ENCODE measurements at places on chromosomes 4 and X.

DNA sequence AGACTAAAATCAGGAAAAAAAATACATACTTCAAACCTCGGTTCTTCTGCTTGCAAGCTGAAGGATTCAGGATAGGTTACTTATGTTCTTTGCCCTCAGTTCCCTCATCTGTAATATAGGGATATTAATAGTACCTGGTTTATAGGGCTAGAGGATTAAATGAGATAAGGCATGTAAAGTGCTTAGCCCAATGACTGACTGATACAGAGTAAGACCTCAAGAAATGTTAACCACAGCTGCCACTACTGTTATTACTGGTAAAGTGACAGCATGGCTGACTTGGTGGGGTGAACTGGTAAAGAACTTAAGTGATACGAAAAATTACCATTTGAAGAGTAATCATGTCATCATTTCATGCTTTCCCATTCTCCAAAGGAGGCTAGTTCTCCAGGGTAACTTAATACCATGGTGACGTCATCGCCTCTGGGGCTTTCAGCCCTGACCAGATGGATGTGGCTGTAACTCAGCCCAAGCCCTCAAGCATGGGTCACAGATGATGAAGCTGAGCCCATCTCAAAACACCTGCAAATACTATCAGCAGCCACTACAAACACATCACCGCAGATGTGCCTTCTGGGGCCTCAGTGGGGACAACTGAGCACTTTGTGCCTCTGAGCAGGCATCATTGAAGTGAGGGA is 44.5 kb upstream of the SCML1 start:
- no peak for DNase-seq

DNA sequence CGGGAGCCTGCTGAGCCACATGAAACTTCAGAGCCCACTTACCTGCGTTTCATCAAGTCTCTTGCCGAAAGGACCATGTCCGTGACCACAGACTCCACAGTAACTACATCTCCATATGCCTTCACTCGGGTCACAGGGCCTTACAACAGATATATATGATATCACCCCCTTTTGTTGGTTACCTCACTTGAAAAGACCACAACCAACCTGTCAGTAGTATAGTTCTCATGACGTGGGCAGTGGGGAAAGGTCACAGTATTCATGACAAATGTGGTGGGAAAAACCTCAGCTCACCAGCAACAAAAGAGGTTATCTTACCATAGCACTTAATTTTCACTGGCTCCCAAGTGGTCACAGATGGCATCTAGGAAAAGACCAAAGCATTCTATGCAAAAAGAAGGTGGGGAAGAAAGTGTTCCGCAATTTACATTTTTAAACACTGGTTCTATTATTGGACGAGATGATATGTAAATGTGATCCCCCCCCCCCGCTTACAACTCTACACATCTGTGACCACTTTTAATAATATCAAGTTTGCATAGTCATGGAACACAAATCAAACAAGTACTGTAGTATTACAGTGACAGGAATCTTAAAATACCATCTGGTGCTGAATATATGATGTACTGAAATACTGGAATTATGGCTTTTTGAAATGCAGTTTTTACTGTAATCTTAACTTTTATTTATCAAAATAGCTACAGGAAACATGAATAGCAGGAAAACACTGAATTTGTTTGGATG is 129.9 kb downstream of the TET2 start:
- no peak for DNase-seq

GRCh38 chr4:26204911-26205370 is 115.9 kb upstream of the RBPJ start:
- DNase-seq: no peak

GRCh38 chrX:84735025-84735424 is 232.8 kb upstream of the HDX start:
- DNase-seq: no peak

DNA sequence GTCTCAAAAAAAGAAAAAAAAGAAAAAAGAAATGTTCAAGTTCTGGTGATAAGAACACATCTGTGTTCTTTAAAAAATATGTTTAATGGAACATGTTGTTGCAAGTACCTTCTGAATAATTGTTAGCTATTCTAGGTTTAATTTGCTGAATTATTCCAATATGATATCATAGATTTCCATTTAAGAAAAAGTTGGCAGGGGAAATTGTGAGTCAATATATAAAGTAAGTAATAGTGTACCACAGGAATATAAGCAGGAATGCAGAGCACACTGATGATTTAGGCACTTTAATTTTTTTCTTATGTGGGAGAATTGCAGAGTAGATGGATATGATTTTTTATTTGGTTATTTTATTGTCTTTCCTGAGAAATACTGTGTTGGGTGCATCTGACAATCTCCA is 190.7 kb downstream of the RPA4 start:
- no peak for DNase-seq

GRCh38 chrX:7252013-7252610 is 104.2 kb upstream of the PUDP start:
- DNase-seq: no peak

GRCh38 chr4:111045992-111046391 is 423.1 kb upstream of the PITX2 start:
- no peak for DNase-seq

GRCh38 chrX:9953396-9953795 is 13.8 kb upstream of the CLDN34 start:
- DNase-seq: no peak

- no peak for DNase-seq
Observed at GRCh38 chrX:65994519-65995506, 45.1 kb downstream of the VSIG4 start.

GRCh38 chrX:48685416-48685815 is 1.8 kb downstream of the WAS start:
- no peak for DNase-seq

DNA sequence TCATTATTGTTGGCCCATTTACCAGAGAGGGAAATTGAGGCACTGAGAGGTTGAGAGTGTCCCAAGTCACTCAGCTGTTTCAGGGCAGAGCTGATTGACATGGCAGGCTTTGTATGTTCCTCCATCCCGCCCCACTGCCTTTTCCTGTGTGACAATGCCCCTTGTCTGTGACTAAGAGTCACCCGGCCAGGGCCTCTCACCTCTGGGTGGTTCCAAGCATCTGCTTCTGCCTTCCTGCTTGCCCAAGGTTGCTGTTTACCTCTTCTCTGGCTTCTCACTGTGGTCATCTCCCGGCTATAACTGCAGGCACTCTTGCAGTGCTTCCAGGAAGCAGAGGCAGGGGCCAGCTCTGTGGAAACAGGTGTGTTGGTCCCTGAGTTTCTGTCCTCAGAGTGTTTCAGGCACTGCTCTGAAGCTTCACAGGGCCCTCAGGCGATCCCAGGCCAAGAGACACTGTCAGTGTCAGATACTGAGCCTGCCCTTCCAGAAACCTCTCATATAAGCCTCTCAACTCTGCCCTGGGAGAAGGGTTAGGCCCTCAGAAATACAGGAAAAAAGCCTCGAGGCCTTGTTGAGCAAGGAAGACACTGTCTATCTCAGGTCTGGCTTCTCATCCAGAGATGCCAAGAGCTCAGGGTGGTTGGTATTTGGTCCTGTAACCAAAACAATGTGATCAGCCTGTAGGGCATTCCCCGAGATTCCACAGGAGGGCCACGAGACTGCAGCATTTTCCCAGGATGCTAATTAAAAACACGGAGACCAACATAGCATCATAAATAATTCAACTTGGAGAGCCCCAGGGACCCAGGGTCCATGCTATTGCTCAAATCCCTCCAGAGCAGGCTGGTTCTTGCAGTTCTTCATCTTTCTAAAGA is 42.0 kb upstream of the PROM1 start:
- no peak for DNase-seq

DNA sequence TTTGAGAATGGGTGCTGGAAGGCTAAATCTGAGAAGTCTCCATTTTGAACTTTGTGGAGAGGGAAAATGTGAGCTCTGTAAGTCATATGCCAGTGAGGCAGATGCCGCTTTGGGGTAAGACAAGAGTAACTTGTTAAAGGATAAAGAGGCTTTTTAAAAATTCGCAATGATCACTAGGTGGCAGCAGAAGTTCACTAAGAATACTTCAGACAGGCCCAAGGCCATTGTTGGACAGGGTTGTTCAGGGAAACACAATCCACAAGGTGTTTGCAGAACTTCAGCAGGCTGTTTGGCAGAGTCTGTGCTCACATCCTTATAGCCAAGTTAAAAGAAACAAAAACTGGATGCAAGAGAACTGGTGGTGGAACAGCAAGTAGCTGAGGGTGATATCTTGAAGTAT is 13.7 kb upstream of the PIGA start:
- DNase-seq: no peak

DNA sequence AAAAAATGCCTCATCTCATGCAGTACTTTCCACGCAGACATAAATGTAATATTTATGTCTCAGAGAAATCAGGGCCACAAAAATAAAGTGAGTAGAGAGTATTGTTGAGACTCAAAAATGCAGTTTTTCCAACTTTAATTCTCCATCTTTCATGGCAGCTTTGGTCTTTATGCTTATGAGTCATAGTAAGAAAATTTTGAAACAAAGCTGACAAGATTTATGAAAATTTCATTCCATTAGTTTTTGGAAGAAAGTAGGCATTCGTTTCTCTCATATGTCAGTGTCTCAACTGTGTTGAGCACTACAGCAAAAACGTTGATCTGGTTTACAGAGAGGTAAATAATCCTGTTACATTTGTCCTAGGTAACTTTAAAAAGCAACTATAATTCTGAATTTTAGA is 656.8 kb downstream of the IQCM start:
- no peak for DNase-seq

DNA sequence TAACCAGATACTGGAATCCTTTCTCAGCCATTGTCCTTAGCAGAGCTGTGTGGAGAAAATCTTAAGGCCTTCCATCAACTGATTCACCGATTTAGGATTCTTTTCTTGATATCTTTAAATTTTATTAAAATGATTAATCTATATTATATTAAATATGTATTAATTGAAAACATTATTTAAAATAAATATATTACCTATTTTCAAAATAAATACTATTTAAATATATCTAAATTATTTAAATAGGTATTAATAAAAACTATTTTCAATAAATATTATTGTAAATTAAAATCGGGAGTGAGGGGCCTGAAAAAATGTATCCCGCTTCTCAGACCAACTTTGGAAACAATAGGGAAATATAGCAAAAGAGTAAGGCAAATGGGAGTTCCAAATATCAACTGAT is 94.0 kb upstream of the HPF1 start:
- no peak for DNase-seq

Data from esophagus squamous epithelium (tissue), 5 donors.